ENCODE measurements at places on chromosomes 4 and X. TPM values are rescaled to one million over a fixed set of nuclear protein-coding genes. Genes with fewer than 3 reads are reported as not detected.

DNA sequence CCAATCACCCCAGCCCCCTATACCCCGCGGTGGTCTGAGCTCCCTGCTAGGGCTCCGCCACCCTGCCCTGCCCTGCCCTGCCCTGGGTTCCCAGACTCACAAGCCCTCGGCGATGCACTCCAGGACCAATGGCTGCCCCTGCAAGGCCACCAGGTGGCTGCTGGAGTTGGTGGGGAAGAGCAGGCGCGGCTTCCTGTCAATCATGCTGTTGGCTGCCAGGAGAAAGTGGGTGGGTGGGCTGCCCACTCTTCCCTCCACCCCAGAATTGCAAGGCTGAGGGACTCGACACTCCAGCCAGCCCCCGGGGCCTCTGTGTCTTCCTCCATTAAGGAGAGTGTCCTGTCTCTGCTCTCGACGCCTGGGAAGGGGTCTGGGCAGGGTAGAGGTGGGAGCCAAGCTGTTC lies 15.7 kb downstream of the L1CAM start:
- no peak for DNase-seq

- DNase-seq: no peak
Observed at GRCh38 chr4:3823496-3824341, 57.5 kb downstream of the ADRA2C start.

DNA sequence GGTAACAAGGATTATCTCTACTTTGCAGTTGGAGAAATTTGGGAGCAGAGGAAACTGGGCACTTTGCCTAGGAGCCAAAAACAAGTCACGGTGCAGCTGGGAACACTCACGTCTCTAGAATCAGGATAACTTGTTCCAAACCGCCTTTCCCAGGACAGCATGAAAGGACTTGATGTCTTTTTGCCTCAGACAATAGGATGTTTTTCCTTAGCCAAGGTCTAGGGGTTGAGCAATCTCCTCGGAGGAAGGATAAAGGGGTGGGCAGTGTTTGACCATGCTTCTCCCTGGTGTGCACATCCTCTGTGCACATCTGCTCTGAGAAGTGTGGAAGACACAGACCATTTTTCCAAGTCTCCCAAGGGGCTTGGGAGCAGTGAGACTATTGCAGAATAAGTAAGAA lies 1.7 kb upstream of the SPARCL1 start:
- peak; percentile 34 for DNase-seq

The GRPEL1 gene
- total RNA-seq: 13.3 TPM

The CENPI gene
- total RNA-seq: 8.9 TPM

The MAGED4B gene
- total RNA-seq: 8.6 TPM

Measured in skin of body (tissue), 3 donors.